GM12878 (cell line): ENCODE measurements at places on chromosomes 11 and 22. TPM values are rescaled to one million over a fixed set of nuclear protein-coding genes. Genes with fewer than 3 reads are reported as not detected.
A peak's percentile ranks its signal among the peaks of the same experiment; 100 is the strongest.

The PLEKHA7 gene
- total RNA-seq, result 4.5 and 5.3 TPM in 2 replicates

- DNase-seq, result no peak
Measured at GRCh38 chr11:70230840-70231710, 28.0 kb downstream of the FADD start.

- no peak for DNase-seq
Measured at GRCh38 chr22:30998329-30998728, 29.3 kb downstream of the TUG1 start.

DNA sequence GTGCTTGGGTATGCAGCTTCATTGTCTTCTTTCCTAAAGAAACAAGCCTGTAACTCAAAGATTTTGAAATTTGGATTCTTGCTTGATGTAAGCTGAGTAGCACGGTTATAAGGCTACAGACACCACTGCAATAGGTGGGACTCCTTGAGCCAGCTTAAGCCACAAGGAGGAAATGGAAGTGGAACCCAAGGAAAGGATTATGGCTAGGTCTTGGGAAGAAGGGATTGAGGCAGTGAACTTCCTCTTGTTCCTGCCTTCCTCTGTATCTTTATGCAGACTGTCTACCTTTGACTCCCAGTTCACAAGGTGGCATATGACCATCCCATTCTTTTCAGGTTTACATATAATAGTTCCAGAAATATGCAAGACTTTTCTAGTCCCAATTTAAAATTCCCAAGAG lies 72.3 kb downstream of the BDNF start:
- DNase-seq, result no peak

DNA sequence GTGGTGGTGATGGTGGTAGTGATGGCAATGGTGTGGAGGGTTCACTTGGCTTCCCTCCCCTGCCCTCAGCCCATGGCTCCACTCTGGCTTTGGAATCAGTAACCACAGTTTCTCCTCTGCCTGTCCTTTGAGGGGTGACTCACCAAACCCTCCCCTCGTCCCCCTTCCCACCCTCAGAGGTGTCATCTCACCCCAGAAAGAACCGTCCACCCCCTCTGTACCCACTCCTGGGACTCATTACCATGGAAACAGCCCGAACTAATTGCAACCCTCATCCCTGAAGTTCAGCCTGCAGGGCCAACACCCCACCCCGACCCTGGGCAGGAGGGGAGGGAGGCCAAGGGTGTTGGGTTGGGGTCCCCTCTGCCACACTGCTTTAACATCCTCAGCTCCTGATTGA lies 26.6 kb downstream of the PHLDB1 start:
- DNase-seq, result no peak

- no peak for DNase-seq
Measured at GRCh38 chr11:12942157-12942556, 67.0 kb upstream of the RASSF10 start.

The FOXR1 gene
- total RNA-seq, result not detected in 2 replicates

DNA sequence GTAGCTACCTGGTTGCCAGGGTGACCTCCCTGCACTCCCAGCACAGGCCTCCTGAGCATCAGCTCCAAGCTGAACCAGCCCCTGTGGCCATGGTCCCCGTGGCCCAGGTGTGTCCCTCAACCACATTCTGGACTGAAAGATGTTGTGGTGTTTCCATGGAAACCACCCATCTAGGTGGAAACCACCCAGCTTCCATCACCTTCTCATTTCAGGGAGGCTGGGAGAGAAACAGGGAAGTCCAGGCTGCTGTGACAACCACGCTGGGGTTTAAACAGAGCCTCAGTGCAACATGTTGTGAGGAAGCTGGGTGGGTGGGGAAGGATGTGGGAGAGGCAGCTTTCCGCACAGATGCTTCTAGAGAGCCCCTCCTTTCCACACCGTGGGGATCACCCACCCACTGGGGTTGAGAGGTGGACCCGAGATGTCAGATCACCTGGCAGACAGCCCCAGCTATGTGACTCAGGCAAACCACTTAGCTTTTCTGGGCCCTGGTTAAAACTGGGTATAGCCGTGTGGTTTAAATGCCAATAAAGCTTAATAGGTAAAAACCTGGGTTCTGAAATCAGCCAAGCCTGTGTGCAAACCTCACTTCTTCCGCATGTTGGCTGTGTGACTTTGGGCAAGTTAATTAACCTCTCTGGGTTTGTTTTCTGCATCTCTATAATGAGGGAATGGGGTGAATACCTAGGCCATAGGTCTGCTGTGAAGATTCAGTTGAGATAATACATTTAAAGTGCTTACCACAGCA lies 46.4 kb downstream of the CD82 start:
- peak; percentile 86 for DNase-seq

The PHOX2A gene
- not detected in 2 replicates for total RNA-seq

DNA sequence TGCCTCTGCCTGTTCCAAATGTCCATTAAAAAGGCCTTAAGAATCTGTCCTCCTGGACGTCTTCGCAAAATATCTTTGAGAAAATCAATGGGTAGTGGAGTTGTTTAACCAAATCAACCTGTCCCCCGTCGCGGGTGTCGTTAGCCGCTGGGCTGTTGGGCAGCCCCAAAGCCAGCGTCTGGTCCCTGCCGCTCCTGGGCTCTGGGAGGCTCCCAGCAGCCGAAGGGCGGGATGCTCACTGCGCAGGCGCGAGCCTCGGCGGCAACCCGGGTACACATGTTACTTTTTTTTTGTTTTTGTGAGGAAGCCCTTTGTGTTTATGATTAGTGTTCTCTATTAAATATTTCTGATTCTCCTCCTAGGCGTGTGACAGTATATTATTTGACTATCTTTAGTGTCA lies 12.6 kb downstream of the MMP10 start:
- DNase-seq, result no peak

The SYTL2 gene
- total RNA-seq, result 0.31 and 0.40 TPM in 2 replicates

The RIC3 gene
- total RNA-seq, result 2.1 and 2.9 TPM in 2 replicates

GRCh38 chr22:32744176-32744959 lies 57.1 kb upstream of the TIMP3 start:
- no peak for DNase-seq

The CD3D gene
- total RNA-seq, result 0.32 and 0.69 TPM in 2 replicates

The PTGDR2 gene
- total RNA-seq, result 0.13 TPM in 1 of 2 replicates, not detected in the other

GRCh38 chr11:64263947-64264317 lies 12.6 kb downstream of the PLCB3 start:
- DNase-seq, result no peak

- no peak for DNase-seq
Measured at GRCh38 chr22:36469094-36469710, 12.2 kb downstream of the TXN2 start.

DNA sequence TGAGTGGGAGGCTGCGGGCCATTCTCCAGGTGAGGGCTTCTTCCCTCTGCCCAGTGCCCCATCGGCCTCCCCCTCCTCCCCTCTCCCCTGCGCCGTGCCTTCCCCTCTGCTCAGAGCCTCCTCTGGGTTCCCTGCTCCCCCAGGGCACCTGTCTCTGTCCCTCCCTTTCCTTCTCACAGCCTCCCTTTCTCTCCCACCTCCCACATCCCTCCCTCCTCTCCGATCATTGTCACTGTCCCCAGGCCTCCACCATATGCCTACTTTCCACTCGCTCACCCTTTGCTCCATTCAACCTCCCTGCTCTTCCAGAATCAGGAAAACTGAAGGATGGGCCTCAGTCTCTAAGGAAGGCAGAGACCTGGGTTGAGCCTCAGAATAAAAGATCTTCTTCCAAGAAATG lies 9.9 kb upstream of the APOBEC3H start:
- no peak for DNase-seq

- DNase-seq, result no peak
Measured at GRCh38 chr22:36191106-36191836, 10.3 kb downstream of the APOL4 start.

The BEST1 gene
- 0.08 and 0.13 TPM in 2 replicates for total RNA-seq

- DNase-seq, result no peak
Measured at GRCh38 chr22:43110444-43110926, at the start of gene BIK. Gene BIK (plus strand): TSS chr22:43110750. CDS start chr22:43124023, 13,273 bp downstream.

GRCh38 chr22:39946126-39946502 lies 14.1 kb upstream of the TMA7B start:
- DNase-seq, result no peak

- no peak for DNase-seq
Measured at GRCh38 chr22:42321908-42322561, 51.6 kb upstream of the TCF20 start.

DNA sequence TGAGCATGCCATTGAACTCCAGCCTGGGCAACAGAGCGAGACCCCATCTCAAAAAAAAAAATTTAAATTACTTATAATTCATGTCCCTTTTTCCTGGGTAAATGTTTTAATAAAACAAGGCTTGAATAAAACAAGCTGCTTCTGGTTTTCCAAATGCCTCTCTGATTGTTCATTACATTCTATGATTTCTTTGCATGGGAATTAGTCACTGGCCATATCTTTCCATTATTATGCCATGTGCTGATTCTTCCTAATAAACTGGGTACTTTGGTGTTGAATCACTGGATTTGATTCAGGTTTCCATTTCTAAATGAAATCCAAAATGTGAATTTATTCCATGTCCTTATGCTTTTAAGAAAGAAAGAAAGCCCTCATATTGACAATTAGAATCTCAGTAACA lies 42.6 kb downstream of the ZNF215 start:
- DNase-seq, result no peak

DNA sequence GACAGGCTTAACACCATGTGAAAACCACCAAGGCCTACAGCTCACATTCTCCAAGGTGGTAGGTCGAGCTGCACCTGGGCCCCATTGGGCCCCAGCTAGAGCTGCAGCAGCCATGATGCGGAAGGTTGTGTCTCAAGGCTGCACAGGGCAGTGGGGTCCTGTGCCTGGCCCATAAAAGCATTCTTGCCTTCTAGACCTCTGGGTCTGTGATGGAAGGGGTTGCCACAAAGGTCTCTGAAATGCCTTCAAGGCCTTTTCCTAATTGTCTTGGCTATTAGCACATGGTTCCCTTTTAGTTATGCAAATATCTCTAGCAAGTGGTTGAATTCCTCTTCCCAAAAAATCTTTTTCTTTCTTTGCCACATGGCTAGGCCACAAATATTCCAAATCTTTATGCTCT lies 52.5 kb upstream of the C11orf58 start:
- DNase-seq, result no peak

DNA sequence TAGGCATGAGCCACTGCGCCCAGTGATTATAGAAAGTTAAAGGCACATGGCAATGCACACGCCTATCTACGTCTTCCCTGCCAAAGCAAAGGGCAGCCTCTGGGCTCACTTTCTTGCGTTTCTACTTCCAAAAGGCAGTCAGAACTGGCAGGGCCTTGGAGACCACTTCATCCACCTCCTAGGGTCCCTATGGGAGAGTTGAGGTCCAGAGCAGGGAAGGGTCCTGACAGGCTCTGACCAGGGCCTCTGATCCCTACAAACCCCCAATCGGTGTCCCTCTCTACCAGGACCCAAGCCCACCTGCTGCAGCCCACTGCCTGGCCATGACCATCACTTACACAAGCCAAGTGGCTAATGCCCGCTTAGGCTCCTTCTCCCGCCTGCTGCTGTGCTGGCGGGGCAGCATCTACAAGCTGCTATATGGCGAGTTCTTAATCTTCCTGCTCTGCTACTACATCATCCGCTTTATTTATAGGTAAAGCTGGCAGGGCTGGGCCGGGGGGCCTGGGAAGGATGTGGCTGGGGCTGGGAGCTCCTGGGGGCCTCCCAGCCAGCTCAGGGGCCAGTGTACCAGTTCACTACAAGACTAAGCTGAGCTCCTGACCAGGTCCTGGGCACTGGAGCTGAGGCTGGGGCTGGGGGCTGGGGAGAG lies 1.5 kb downstream of the BEST1 start:
- no peak for DNase-seq
